ENCODE measurements at places on chromosomes 4 and X.

DNA sequence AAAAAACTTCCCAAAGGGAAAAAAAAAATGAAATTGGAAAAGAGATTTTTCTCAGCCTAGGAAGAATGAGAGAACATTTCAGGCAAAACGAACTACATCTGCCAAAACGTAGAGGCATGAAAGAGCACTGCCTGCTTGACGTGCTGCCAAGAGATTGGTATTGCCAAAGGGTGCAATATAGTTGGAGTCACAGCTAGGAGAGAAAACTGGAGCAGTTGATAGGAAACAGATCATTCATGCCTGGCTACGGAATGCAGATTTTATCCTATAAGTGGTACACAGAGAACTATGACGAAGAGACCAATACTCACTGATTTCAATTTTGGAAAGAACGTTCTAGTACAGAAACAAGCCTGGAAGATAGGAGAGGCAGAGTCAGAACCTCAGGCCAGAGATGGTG, 68.4 kb upstream of the IQCM start:
- DNase-seq, result no peak

DNA sequence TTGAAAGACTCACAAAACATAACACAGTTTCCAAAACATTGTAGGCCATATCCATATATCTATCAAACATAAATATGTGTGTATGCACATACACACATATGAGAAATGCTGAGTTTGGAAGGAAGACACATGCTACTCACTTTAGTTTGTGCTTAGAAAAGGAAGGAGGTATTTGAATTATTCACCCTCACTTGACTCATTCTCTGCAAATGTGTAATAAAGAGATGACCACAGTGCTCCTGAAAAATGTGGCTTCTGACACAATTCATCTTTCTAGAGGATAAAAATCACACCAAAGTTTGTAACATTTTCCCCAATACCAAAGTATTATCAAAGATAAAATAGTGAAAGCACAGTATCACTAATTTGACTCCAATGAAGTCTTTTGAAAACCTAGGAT, 950.1 kb downstream of the FAT4 start:
- no peak for DNase-seq

- DNase-seq, result no peak
These were observed 34.5 kb downstream of the STBD1 start for GRCh38 chr4:76341063-76341462.

GRCh38 chr4:152431291-152431690, 104.6 kb downstream of the FBXW7 start:
- DNase-seq, result no peak

DNA sequence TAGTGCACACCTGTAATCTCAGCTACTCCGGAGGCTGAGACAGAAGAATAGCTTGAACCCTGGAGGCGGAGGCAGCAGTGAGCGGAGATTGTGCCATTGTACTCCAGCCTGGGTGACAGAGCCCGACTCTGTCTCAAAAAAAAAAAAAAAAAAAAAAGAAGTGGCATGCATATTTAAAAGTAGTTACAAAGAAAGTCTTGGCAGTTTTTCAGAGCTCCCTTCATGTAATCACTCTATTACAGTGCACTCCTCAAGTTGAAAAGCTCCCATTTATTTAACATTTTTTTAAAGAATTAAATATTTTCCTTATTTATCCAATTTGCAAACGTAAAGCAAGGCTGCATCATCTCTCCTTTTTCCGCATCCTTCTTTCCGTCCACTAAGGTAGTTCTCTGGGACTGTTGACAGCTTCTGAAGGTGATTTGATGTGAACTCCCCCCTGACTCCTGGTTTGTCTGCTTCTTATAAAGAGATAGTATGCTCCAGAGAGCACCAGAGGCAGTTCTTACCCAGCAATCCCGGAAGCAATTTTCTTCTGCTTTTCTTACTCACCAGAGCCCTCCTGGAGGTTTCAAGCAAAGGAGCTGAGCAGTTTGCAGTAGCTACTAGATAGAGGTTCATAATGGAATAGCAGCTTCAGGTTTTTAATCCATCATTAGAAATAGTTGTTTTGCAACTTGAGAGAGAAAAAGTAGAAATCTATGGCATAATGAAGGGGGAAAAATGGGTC, 151.0 kb downstream of the PALLD start:
- DNase-seq, result no peak

DNA sequence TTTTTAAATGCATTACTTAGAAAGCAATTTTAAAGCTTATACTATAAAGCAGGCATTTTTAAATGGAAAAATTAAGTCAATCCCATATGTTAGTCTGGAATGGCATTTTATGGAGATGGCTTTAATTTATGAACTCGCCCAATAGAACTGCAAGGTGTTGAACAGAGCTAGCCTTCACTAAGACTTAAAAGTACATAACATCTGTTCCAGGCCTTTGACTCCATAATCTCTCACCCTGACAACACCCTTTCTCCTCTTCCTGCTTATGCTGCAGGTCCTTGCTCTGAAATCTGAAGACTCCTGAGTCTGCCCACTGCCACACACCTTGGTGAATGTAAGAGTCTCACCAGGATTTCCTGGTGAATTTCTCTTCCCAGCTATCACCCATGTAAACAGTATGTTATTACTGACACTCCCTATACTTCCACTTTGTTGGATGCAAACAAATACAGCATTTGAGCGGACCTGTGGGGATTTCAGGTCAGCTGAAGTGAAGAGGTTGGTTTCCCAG, 17.7 kb upstream of the SLC39A8 start:
- no peak for DNase-seq

- DNase-seq, result no peak
These were observed 326.0 kb downstream of the FBXW7 start for GRCh38 chr4:152209772-152210493.

GRCh38 chrX:112889400-112889799, 48.8 kb upstream of the AMOT start:
- DNase-seq, result no peak

- DNase-seq, result no peak
These were observed 145.7 kb upstream of the TBC1D9 start for GRCh38 chr4:140901736-140902336.

DNA sequence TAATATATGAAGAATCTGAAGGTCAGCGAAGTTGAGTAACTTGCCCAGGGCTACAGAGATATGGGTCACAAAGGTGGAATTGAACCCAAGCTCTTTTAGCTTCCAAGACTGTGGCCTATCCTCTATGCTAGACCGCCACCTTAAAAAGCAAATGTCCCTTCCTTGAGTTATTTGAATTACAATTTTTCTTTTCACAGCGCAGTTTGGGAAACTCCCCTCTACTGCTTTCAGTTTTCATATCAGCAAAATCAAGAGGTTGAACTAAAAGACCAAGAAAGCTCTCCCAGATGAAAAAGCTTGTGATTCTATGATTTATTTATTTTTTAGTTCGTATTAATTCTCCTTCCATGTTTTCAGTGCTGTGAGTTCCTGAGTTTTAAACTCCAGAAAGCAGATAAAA, 174.5 kb upstream of the C1QTNF7 start:
- DNase-seq, result no peak

DNA sequence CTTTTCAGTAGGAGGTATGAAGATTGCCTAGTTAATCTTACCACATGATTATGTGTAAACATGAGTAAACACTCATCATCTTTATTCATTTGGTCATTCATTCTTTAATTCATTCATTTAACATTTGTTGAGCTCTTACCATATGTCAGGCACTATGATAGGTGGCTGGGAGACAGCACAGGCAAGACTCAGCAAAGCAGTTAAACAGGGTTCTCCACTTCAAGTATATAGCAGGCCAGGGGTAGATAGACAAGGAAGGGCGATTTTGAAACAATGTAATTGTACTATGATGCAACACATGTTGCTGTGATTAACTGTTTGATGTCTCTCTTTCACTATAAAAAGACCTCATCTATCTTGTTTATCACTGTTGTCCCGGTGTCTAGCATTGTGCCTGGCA, 84.3 kb upstream of the GPR101 start:
- no peak for DNase-seq

DNA sequence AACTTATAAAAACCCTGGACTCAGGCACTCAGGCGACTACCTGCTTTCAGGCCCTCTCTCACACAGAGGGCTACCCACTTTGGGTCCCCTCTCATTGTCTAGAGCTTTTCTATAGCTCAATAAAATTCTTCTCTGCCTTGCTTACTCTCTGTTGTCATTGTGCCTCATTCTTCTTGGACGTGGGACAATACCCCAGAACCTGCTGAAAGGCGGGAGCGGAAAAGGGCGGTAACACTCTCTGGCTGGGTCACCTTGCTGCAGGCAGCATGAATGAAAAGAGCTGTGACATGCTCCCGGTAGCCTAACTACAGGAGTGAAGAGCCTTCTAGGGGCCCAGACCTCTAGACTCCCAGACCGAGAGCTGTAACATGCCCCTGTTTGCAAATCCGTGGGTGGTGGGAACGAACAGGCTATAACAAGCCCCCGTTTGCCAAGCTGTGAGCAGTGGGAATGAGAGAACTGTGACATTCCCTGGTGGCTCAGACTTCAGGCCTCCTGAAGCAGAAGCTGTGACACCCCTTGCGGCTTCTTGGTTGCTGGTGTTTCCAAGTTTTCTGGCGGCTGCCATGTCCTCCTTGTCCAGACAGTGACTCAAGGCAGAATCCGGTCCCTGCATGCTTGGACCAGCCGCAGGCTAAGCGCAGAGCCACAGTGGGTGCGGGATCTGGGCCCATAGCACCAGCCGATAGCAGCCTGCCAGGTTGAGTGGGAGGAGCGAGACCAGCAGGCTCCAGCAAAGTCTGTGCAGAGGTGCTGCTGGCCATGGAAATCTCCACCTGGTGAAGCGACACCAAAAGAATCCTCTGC, 684.6 kb downstream of the ARAP2 start:
- DNase-seq, result no peak

GRCh38 chr4:151702256-151702655, 58.6 kb downstream of the GATB start:
- no peak for DNase-seq

GRCh38 chr4:5045097-5045496, 6.2 kb upstream of the STK32B start:
- no peak for DNase-seq

DNA sequence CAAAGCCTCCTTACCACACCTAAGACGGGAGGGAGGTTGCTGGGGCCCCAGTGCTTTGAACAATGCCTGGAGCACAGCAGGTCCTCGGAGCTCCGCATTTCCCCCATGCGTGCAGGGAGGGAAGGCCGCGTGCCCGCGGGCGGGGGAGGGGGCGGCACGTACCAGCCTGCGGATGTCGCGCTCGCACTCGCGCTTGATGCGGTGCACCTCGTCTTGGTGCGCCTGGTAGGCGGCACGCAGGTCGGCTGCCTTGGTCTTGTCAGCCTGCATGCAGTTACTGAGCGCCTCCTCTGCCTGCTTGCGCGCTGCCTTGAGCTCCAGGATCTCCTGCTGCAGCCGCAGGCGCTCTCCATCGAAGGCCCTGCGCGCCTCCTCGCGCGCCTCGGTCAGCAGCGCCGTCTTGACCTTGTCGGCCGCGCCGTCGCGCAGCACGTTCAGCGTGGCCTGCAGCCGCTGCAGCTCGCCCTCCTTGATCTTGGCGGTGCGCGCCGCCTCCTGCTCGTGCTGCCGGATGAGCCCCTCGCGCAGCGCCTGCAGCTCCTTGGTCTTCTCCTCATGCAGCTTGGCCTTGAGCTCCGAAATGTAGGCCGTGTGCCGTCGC, 87.2 kb upstream of the C4orf50 start:
- no peak for DNase-seq

- DNase-seq, result no peak
These were observed 1058.1 kb downstream of the RAPGEF2 start for GRCh38 chr4:160161026-160161425.

DNA sequence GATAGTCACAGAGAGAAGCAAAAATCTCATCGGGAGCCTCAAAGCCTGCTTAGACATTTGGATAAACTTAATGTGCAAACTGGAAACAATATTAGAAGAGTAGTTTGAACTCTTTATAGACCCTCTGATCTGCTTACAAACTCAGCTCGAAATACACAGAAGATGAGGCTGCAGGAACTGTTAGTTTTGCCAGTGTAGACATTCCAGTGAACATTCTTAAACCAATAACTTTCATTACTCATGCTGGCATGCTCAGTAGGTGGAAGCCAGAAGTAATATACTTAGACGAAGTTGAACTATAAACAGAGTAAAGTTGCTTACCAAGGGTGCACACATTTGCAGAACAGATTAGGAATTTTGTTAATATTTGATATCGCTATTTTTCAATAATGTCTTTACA, 303.5 kb downstream of the ANKRD50 start:
- no peak for DNase-seq

GRCh38 chr4:154511981-154512380, 20.4 kb upstream of the DCHS2 start:
- DNase-seq, result no peak

- peak; percentile 59 for DNase-seq
These were observed 1.2 kb upstream of the TMSB4X start for GRCh38 chrX:12973561-12974304.

DNA sequence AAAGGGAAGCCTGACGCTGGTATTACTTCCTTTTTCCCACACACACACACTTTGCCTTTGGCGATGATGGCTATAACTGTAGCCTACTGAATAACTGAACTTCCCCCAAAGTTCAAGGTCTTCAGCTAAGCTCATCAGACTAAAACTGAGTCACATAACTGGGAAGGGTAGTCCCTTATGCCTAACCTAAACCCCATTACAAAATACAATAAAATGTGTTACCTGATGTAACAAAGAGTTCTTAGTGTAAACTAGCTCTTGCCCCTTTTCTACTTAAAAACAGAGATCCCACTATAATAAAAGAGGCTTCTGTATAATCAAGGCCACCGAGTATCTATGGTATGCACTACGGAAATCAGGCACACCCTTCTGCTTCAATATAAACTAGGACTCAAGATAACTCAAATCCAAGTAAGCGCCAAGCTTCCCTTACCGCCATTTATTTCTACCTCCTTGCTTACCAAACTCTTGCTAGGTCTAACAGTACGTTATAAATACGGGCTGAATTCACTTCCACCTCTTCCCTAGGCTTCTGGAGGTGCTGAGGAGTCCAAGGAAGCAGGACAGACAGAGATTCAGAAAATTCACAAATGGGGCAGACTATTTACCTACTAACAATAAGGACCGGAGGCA, 2.4 kb downstream of the OTUD4 start:
- DNase-seq, result no peak

DNA sequence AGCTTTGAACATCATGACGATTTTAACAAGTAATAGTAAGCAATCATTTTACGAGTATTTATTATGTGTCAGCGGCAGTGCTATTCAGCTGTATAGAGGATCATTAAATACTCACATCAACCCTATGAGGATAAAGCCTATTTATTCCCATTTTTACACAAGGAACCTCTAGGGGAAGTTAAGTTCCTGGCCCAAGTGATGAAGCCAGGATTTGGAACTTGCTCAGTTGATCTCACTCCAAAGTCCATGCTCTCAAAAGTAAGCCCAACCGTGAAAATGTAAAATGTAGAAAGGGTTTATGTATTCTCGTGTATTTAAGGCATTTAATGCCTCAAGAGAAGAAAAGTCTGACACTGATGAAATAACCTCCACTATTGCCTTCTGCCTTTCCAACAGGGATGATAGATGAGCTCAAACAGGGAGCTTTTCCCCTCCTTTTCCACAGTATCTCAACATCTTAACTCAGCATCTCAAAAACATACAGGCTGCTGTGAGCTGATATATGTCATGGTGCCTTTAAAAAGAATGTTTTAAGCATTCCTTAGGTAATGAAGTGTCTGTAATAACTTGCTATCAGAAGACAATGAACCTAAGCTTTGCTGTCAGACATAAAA, 35.0 kb upstream of the PLA2G12A start:
- no peak for DNase-seq

- DNase-seq, result no peak
These were observed 203.1 kb downstream of the FBXO8 start for GRCh38 chr4:174080361-174080760.

- DNase-seq, result no peak
These were observed 759.0 kb upstream of the EPHA5 start for GRCh38 chr4:66429276-66429675.
